Nephron progenitor cell (in vitro differentiated cells): ENCODE measurements at places on chromosomes 5 and 9.

DNA sequence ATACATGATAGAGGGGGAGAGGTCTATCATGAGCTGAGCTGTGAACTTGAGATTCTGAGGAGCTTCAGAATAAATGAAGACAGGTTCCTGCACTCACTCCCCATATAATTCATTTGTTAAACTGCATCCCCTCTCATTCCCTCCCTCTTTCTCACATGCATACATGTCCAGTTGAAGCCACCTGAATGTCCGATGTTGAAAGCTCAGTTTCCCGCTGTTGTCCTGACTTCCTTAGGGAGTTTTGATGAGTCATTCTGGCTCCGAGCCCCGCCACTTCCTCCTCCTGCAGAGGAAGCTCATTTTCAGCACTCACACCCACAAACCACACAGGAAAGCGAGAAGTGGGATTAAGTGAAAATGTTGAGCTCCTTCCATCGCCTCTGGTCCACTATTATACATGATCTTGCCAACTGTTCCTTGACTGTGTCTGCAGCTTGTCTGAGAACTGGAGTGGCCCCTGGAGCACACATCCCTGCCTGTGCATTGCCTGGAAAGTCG, 121.2 kb downstream of the CEMIP2 start:
- no peak for DNase-seq

DNA sequence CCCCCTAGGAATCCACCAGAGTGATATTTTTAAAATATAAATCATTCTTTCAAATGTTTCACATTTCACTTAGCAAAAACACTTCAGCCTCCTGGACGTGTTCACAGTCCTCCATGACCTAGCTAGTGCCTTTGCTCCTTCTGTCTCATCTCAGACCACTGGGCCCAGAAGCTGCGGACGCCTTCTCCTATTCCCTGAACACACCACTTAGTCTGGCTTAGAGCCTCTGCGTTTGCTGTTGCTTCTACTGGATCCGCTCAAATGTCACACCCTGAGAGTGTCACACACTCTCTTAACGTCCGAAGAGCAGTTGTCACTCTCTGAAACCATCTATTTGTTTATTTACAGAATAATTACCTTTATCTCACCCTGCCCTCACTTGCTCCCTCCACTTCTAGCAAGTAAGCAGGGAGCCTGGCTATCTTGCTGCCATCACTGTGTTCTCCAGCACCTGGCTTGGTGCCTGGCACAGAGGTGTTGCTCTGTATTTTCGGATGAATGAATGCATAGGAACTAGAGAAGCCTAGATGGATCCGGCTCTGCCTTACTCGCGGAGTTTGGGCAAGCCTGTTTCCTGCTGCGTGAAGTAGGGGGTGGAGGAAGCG, 1.2 kb upstream of the GRK6 start:
- no peak for DNase-seq

- no peak for DNase-seq
These were observed 169.0 kb downstream of the SYK start for GRCh38 chr9:90970608-90971007.

- DNase-seq: no peak
These were observed 574.7 kb downstream of the TLE4 start for GRCh38 chr9:80146466-80146865.

DNA sequence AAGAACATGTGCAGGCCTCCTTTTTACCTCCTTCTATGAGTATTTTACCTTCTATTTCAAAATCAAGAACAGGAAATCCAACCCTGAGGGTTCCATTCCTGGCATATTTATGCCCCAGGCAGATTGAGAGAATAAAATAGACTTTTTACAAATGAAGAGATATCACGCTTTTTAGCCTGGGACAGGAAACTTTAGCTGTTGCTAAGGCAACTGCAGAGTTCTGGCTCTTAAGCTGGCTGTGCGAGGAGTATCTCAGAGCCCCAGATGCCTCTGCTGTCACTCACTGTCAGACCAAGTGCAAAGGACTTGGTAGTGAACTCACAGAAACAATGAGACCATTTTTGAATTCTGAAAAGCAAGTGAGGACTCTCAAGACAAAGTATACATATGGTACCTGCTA, 69.5 kb upstream of the HSPB3 start:
- no peak for DNase-seq

GRCh38 chr5:106258591-106259125, 1412.1 kb downstream of the EFNA5 start:
- DNase-seq: no peak

DNA sequence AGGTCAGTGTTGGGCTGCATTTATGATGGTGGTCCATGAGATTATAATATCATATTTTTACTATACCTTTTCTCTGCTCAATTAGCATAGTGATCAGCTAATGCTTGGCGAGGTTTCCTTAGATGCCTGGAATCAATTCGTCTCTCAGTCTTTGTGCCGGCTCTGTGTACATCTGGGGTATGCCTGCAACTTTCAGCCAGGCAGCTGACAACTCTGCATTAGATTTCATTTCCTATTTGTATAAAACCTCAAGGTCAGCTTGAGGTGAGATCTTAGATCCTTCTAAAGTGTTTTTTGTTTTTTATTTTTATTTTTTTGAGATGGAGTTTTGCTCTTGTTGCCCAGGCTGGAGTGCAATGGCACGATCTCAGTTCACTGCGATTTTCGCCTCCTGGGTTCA, 86.8 kb downstream of the MELK start:
- DNase-seq: no peak

- DNase-seq: no peak
These were observed 17.7 kb upstream of the LRRC14B start for GRCh38 chr5:173392-174290.

- DNase-seq: no peak
These were observed 1.6 kb downstream of the RAD23B start for GRCh38 chr9:107284636-107285035.

- no peak for DNase-seq
These were observed 4.3 kb downstream of the SMIM33 start for GRCh38 chr5:139474890-139475791.

DNA sequence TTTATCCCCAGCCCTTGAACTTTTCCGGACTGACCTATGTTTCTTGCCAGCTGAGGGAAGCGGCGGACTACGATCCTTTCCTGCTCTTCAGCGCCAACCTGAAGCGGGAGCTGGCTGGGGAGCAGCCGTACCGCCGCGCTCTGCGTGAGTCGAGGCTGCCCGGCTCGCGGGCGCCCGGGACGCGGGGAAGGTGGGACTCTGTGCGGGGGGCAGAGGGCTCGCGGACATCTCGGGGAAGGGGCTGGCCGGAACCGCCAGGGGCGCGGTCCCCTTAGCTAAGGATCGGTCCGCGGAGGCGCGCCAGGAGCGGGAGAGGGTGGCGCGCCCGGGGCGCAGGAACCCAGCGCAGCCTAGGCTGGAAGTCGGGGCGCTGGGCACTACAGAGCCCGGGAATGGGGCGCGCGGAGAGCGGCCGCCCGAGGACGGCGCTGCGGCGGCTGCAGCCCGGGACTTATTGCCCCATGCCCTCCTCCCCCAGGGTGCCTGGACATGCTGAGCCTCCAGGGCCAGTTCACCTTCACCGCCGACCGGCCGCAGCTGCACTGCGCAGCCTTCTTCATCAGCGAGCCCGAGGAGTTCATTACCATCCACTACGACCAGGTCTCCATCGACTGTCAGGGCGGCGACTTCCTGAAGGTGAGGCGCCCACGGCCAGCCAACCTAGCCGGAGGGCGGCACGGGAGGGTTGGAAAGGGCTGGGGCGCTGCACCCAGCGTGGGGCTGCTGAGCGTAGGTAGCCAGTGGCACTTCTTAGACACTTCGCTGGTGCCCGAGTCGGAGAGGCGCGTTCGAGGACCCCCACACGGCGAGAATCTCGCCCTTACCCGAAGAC, 922 bp downstream of the CRHBP start:
- DNase-seq: peak; percentile 64

- DNase-seq: no peak
These were observed 159.3 kb downstream of the RGS3 start for GRCh38 chr9:113622600-113623400.

DNA sequence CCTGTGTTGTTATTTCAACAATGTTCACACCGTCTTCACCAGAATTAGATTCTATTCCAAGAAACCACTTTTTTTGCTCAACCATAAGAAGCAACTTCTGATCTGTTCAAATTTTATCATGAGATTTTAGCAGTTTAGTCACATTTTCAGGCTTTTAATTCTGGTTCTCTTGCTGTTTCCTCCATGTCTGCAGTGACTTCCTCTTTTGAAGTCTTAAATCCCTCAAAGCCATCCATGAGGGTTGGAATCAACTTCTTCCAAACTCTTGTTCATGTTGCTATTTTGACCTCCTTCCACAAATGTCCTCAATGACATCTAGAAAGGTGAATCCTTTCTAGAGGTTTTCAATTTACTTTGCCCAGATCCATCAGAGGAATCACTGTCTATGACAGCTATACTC, 25.7 kb upstream of the ENTREP1 start:
- no peak for DNase-seq

- no peak for DNase-seq
These were observed 173.3 kb downstream of the TRIO start for GRCh38 chr5:14316471-14316870.

GRCh38 chr5:145768863-145769262, 66.3 kb downstream of the PRELID2 start:
- no peak for DNase-seq

- DNase-seq: no peak
These were observed 94.2 kb upstream of the PRRC1 start for GRCh38 chr5:127423173-127423798.

GRCh38 chr5:43020399-43020746, 19.7 kb downstream of the ANXA2R start:
- no peak for DNase-seq

GRCh38 chr5:52684051-52684450, 103.7 kb upstream of the ITGA1 start:
- no peak for DNase-seq

DNA sequence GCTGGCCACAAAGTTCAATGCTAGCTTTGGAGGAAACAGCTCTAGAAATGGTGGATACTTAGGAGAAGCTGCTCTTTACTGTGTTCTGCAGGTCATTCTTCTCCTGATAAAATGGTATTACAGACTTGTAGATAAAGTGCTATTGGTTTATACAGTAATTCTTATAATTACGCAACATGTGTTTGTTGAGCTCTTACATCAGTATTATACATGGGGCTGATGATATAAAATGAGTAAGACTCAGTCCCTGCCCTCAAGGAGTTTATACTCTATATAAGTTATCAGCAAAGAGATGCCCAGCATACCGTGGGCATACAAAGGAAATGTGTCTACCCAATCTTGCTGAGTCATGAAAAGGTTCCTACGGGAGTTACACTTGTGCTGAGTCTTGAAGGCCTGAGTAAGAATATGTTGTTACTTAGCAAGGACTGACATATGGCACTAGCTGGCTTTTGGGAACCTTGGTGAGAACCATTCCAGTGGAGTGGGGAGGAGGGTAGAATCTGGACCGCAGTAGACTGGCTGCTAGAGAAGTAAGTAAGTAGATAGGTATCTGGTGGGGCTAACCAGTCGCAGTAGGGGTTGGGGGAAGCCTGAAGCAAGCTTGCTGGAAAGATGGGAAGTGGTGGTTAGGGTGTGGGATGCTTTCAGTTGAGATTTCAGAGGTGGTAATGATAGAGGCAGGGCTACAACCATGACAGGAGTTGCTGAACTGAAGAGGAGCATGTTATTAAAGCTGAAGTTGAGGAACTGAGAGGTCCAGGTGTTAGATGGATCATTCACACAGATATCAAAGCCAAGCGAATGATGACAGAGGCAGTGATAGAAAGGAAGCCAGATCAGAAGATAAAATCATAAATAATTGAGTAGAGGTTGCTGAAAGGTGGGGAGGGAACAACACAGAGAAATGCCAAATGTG, 11.1 kb upstream of the TTC23L start:
- no peak for DNase-seq
